ENCODE measurements at places on chromosomes 3 and 15.

GRCh38 chr15:25501828-25502446 lies 63.1 kb upstream of the UBE3A start:
- peak; percentile 1 for DNase-seq

- DNase-seq, result no peak
These were observed 21.7 kb downstream of the ARL14 start for GRCh38 chr3:160698599-160699195.

DNA sequence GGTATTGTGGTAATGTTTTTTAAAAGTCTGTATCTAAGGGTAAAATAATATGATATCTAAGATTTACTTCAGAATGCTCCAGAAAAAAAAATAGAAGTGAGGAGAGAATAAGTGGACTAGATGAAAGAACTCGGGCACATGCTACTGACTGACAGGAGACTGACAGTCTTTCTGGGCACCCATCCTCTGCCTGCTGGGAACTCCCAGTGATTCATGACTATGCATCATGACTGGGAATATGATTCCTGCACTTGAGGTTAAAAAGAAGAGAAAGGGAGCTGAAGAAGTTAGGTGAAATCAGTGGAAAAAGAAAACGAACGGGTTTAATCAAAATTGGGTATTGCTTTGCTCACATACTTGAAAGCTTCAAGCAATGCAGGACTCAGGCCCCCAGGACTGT lies 35.7 kb upstream of the SPSB4 start:
- DNase-seq, result no peak

DNA sequence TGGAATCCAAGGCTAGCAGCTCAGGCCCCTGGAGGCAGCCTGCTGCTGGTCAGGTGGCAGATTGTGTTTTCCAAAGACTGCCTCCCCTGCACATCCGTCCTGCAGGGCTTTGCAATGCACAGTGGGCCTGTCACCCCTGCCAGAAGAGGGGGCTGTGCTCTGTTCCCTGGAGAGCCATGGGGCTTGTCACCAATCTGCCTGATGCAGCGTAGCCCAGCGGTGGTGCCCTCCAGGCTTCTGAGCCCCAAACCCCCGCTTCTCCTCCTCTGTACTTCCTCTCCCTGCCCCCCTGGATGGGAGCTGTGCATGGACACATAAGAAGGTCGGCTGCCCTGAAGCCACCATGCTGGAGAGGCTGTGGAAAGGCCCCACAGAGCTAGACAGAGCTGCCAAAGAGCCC lies 10.0 kb upstream of the PLXNA1 start:
- DNase-seq, result no peak

- DNase-seq, result no peak
These were observed 58.4 kb upstream of the POLG start for GRCh38 chr15:89393056-89393455.

DNA sequence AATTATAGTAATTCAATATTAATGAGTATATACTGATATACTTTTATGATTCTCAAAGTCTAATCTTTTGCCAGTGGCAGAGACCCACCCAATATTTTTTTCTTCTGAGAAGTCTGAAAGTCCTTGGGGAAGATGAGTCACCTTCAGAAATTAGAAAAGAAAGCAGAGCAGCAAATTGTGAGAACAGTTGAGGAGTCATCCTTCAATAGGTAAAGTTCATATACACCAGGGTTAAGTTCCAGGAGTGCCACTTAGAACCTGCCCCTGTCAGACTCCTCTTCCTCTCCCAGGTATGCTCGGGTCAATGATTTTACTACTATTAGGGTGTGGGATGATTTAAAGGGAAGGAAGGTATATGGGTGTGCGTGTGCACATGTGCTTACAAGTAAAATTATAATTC lies 7.1 kb downstream of the CLRN1 start:
- DNase-seq, result no peak

GRCh38 chr3:74643636-74644035 lies 29.2 kb upstream of the CNTN3 start:
- no peak for DNase-seq

GRCh38 chr3:125011941-125012340 lies 43.9 kb downstream of the HEG1 start:
- no peak for DNase-seq

- DNase-seq, result no peak
These were observed 8.9 kb upstream of the RLBP1 start for GRCh38 chr15:89230277-89230676.

- no peak for DNase-seq
These were observed 81.7 kb downstream of the TAMM41 start for GRCh38 chr3:11764931-11765363.

GRCh38 chr3:105593315-105593714 lies 226.6 kb downstream of the ALCAM start:
- DNase-seq, result no peak

DNA sequence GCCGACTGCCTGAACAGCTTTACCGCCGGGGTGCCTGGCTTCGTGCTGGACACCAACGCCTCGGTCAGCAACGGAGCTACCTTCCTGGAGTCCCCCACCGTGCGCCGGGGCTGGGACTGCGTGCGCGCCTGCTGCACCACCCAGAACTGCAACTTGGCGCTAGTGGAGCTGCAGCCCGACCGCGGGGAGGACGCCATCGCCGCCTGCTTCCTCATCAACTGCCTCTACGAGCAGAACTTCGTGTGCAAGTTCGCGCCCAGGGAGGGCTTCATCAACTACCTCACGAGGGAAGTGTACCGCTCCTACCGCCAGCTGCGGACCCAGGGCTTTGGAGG lies 815 bp downstream of the SPINT1 start:
- no peak for DNase-seq

GRCh38 chr15:101078669-101079323 lies 159.6 kb downstream of the LRRK1 start:
- DNase-seq, result no peak

- DNase-seq, result no peak
These were observed 20.0 kb downstream of the GLB1 start for GRCh38 chr3:33076952-33077351.

- no peak for DNase-seq
These were observed 110.3 kb downstream of the PIK3CB start for GRCh38 chr3:138724443-138724842.
